ENCODE measurements at places on chromosomes 16 and 17. TPM values are rescaled to one million over a fixed set of nuclear protein-coding genes. Genes with fewer than 3 reads are reported as not detected.

Gene CACNA1H
- 14.1 TPM for polyA plus RNA-seq

Gene MCRIP1
- polyA plus RNA-seq = 45.1 TPM

Gene NOG
- 0.73 TPM for polyA plus RNA-seq

Gene CES4A
- 3.5 TPM for polyA plus RNA-seq

Data from A549 (cell line).